ENCODE measurements at places on chromosomes 5 and 9. TPM values are rescaled to one million over a fixed set of nuclear protein-coding genes. Genes with fewer than 3 reads are reported as not detected.

PIP5KL1 gene
- 3.1 TPM for polyA plus RNA-seq

FOXI1 gene
- not detected for polyA plus RNA-seq

PRRX2 gene
- 2.3 TPM for polyA plus RNA-seq

SPACA9 gene
- polyA plus RNA-seq, result 3.5 TPM

RBM27 gene
- polyA plus RNA-seq, result 15.8 TPM

DCTN3 gene
- polyA plus RNA-seq, result 71.9 TPM

DNA sequence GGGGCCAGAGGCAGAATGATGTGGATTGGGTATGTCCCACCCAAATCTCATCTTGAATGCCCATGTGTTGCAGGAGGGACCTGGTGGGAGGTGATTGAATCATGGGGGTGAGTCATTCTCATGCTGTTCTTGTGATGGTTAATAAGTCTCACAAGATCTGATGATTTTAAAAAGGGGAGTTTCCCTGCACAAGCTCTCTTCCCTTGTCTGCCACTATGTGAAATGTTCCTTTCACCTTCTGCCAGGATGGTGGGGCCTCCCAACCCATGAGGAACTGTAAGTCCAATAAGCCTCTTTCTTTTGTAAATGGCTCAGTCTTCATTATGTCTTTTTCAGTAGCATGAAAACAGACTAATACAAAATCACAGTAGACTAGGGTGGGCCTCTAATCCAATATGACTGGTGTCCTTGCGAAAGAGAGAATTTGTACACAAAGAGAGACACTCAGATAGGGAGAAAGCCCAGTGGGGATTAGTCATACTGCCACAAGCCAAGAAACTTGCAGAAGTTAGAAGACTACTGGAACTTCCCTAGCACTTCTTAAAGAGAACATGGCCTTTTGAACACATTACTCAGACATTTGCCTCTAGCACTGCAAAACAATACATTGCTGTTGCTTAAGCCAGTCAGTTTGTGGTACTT is 68.4 kb downstream of the ANXA1 start:
- no peak for DNase-seq

- DNase-seq, result no peak
Measured at GRCh38 chr5:149257889-149258705, 13.6 kb upstream of the AFAP1L1 start.

- no peak for DNase-seq
Measured at GRCh38 chr9:88933607-88934379, 57.5 kb upstream of the S1PR3 start.

DNA sequence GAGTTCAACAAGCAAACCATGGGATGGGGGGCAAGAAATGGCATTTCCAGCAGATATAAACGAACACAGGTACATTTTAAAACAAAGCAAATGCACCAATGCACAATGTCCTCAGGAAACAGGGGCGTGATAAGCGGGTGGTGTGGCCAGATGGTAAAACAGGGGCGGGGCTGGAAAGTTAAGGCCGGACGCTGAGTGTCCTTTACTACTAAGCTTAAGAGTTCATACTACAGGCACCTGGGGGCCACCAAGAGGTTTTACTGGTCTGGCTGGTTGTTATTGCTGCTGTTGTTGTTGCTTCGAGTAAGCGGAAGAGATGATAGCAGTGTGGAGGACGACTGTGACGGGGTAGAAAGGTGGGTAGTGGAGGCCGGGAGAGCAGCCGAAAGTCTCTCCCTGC is 99.8 kb downstream of the ATPSCKMT start:
- DNase-seq, result no peak

GRCh38 chr5:58087123-58087522 is 372.8 kb downstream of the PLK2 start:
- peak; percentile 74 for DNase-seq

DNA sequence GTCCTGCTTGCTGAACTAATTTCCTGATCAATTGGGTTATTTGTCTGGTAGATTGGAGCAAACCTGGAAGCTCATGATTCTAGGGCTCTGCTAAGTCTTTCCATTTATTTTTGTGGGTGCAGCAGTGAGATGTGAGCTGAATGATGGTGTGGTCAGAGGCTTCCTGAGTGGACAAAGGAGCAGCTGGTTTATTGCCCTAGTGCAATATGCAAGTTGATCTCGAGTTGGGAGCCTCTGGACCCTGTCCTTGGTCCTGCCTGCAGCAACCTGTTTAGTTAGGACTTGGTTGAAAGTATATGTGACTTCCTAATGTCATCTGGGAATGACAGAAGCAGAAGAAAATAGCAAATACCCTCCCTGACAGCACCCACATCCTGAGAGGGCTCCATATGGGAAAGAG is 4.2 kb upstream of the UNC5A start:
- no peak for DNase-seq

GRCh38 chr5:173032730-173033129 is 23.4 kb upstream of the CREBRF start:
- no peak for DNase-seq

DNA sequence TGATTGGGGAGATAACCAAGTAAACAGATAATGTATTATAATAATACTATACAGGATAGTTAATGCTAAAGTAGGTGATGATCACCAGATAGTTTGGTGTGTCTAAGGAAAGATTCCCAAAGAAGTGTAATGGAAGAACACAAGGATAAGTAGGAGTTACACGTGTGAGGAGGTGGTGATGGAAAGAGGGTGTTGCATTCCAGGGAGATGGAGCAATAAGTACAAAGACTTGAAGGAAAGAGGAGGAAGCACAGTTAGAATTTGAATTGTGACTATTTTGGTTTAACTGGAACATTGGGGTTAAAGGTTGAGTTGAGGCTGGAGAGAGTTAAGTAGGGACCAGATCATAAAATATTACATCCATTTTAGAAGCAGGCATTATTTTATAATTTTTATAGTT is 76.9 kb downstream of the IPO11 start:
- DNase-seq, result no peak

DNA sequence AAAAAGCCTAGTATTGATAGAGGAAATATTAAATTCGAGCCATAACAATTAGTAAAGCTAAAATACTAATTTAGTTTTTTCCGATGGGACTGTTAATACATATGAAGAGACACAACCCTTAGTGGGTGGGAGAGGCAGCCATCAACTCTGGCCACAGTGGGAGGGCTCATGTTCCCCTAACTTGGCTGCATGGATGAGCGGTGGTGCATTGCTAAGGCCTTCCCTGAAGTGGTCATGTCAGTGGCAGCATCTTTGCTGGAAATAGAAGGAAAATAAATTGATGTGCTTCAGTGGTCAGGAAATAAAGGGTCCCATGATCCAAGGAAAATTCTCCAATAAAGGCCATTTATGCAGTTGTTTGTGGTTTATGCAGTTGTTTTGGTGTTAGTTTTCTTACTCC is 33.9 kb upstream of the F2RL2 start:
- DNase-seq, result no peak

DNA sequence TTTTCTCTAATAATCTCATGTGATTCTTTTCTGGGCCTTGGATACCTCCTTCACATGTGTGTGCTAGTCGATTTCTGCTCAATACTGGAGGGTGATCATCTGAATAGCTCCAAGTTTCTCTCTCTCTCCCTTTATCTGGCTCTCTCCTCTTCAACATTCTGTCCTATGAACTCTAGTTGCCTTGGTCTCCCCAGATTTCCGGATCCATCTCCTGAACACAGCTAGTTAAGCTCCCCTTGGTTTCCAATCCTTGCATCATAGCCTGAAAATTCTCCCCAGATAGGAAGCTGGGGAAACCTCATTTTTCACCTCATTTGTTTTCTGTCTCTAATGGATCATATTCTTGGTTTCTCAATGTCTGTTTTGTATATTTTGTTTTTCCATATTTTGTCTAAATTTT is 832.3 kb downstream of the MTRR start:
- peak; percentile 90 for DNase-seq

GRCh38 chr9:14585730-14586473 is 107.3 kb downstream of the ZDHHC21 start:
- no peak for DNase-seq

DNA sequence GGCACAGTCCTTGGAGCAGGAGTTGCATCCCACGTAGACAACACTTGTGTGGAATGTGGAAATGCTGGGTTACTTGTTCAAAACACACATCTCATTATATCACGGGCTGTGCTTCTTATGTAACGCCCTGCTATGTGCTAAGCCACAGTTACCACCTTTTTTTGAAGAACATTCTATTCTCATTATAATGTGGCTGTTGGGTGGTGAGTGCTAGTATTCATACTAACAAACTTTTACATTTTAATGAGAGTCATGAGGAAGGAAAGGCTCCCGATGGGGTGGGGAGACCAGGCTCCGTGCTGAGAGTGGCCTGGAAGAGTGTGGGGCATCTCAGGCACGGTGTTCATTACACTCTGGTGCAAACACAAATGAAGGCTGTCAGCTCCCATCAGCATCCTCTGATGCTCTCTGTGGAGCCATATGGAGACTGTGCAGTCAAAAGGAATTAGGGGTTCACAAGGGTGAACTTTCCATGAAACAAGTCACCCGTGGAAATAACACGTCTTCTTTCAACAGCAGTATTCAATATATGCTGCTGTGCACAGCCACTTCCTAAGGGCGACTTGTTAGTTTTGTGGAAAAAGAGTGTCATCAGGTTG is 153.1 kb upstream of the RAPGEF1 start:
- DNase-seq, result no peak

- DNase-seq, result no peak
Measured at GRCh38 chr5:16596581-16596940, 20.2 kb downstream of the RETREG1 start.

DNA sequence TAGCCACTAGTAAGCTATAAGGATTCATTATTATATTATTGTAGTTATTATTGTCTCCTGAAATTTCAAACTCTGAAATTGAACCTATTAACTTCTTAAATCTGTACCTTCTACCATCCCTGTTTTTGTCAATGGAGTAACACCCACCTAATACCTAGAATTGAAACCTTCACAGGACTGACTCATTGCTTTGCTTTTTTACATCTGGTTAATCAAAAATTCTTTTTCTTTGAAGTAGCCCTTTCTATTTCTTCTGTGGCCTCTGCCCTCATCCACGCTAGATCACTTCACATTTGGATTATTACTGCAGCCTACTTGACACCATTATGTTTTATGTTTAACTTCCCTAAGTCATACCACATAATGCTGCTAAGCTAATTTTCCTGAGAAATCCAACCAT is 35.6 kb downstream of the RBM27 start:
- no peak for DNase-seq

DNA sequence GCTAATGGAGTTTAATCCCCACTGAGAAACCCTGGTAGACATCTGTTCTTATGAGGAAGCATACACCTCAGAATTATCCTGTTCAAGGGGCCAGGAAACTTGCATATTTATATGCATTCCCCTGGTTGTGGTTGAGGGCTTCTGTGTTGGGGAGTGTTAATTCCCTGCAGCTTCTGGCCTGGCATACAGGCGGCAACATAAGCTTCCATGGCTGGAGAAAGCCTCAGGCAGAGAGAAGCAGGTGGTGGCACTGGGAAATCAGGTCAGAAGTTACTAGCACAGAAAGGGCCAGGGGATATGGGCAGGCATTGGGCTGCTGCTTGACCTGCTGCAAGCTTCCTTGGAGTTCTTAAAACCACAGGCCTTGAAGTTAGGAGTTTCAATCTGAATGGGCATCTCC is 166.1 kb upstream of the SEMA6A start:
- no peak for DNase-seq

GRCh38 chr9:99296291-99296951 is 74.3 kb downstream of the SEC61B start:
- DNase-seq, result peak; percentile 72

- no peak for DNase-seq
Measured at GRCh38 chr5:115424030-115424429, 120.5 kb downstream of the FEM1C start.

- DNase-seq, result no peak
Measured at GRCh38 chr9:126694206-126695081, 80.7 kb downstream of the LMX1B start.

GRCh38 chr5:82176115-82176814 is 101.9 kb downstream of the RPS23 start:
- no peak for DNase-seq

DNA sequence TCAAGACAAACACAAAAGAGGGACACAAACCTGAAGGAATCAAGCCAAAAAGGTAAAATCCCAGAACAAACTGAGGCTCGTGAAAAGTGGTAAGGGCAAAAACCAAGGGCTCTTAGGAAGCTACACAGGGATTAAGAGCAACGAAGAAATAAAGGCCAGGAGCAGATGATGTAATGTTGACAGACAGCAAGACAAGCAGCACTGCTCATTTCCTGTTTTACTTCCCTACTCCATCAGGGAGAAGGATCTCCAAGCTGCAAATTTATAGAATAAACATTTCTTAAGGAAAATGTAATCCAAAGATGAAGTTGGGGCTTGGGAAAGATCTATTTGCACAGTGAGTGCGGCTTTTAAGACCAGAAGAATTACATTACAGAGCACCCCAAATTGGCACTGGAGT is 182.3 kb upstream of the MAP1B start:
- peak; percentile 69 for DNase-seq

DNA sequence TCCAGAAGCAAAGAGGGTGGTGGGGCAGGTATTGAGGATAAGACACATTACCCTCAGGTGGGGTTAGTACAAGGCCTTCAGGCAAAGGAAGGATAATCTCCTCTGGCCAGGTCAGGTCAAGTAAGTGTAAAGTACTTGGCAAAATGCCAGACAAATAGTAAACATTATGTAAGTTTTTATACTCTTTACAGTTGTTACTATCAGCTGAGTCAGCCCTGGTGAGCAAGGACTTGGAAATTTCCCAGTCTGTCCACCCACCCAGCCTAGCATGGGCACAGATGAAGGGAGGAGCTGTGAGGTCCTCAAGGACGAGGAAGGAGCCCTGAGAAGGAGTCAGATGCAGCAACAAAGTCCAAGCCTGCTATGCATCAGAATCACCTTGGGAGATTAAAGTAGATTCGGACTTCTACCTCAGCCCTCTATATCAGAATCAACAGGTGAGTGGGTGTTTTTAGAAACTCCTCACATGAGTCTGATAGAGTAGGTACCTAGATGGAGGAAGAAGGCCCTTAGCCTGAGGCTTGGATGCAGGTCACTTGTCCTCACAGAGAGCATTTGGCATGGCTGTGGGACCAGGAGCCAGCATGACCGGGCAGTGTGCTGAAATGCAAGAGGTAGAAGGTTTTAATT is 50.2 kb upstream of the BARX1 start:
- DNase-seq, result no peak

- DNase-seq, result no peak
Measured at GRCh38 chr5:65299861-65300260, 181.9 kb downstream of the ADAMTS6 start.

DNA sequence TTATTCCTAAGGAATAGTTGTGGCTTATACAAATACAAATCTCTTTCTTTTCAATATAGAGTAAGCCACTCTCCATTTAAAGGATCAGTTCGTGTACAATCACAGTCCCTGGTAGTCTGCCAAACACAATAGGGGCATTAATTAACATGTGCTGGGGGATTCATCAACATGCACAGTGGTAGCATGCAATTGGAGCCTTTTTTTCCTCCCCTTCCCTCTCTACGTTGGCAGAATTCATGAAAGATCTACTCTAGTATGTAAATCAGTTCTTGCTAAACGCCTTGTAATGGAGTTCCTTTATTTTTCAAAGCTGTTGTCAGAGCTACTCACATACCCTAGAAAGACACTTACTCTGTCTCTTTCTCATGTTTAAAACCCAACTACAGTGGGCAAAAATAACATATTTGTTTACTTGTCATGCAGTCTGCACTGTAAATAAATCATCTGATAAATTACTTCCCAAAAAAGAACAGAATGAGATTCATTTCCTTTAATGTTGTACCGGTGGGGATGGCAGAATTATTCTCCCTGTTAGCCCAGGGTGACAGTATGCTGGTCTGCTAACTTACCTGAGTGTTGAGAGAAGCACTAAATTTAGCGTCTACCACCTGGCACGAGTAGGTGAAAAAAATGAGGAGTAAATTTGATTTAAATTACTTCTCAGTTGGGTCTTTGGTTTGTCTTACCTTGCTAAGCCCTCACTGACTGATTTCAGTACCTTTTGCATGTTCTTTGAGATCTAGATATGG is 341.5 kb upstream of the CCNH start:
- no peak for DNase-seq

Measured in muscle of leg (tissue), 16 donors.